Erythroblast (primary cell): ENCODE measurements at places on chromosomes 6 and 20.

GRCh38 chr20:20956513-20956931 is 149.6 kb downstream of the LINC00237 start:
- no peak for DNase-seq

GRCh38 chr6:139262519-139263300 is 29.1 kb downstream of the TXLNB start:
- no peak for DNase-seq

DNA sequence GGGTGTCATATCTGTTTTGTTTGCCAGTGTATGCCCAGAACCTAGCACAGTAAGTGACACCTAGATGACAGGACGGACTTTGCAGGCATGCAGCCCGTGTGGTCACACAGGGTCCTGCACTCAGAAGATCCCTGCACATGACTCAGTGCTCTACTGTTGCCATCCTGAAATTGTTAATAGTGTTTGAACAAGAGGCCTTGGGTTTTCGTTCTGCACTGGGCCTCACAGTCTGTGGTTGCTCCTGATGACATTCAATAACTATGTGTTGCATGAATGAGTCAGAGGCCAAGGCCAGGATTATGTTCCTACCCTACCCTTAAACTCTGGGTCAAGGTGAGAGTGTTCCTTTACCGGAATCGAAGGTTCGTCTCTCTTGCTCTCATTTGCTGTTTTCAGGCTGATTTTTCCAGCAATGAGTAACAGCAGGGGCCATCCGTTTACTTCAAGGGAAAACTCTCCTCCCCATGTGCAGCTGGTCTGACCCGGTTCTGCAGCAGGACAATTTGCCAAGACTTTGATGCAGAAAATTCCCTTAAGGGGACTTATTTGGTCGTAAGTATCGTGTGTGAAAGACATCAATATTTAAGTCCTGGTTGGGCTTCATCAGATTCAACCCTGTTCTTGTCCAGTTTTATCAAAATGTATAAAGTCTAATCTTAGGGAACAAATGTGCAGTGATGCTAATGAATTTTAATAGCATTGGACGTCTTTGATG is 13.0 kb upstream of the PFDN4 start:
- DNase-seq = no peak

- DNase-seq = peak; percentile 84
These were observed 234.9 kb upstream of the MCHR2 start for GRCh38 chr6:100228834-100229441.

- no peak for DNase-seq
These were observed 1019.5 kb upstream of the MAP3K7 start for GRCh38 chr6:91606148-91606901.

GRCh38 chr6:27161946-27162603 is 85.4 kb upstream of the PRSS16 start:
- peak; percentile 73 for DNase-seq

GRCh38 chr6:15113587-15113986 is 132.3 kb upstream of the JARID2 start:
- DNase-seq = peak; percentile 13

- DNase-seq = peak; percentile 53
These were observed 59.2 kb upstream of the CDKAL1 start for GRCh38 chr6:20474874-20475542.

GRCh38 chr6:93785694-93786030 is 366.3 kb upstream of the EPHA7 start:
- no peak for DNase-seq
